Temporal lobe (tissue), 4 donors: ENCODE measurements at places on chromosomes 7 and 10. TPM values are rescaled to one million over a fixed set of nuclear protein-coding genes. Genes with fewer than 3 reads are reported as not detected.

HOXA10 gene
- total RNA-seq, result not detected

OR2A42 gene
- total RNA-seq, result not detected

ACTL6B gene
- 99.6 TPM for total RNA-seq

ACTR3C gene
- 4.2 TPM for total RNA-seq

BET1 gene
- 16.5 TPM for total RNA-seq

DDC gene
- 0.25 TPM for total RNA-seq

PTN gene
- 185 TPM for total RNA-seq

TUBAL3 gene
- not detected for total RNA-seq

CHST3 gene
- total RNA-seq, result 5.4 TPM

PRLHR gene
- total RNA-seq, result 2.0 TPM

TLL2 gene
- total RNA-seq, result 0.25 TPM

FFAR4 gene
- not detected for total RNA-seq

OGA gene
- 328 TPM for total RNA-seq

COL26A1 gene
- 12.0 TPM for total RNA-seq

MEPCE gene
- 16.7 TPM for total RNA-seq

CDHR1 gene
- total RNA-seq, result 4.2 TPM

EPHA1 gene
- total RNA-seq, result 0.49 TPM

PAPOLB gene
- total RNA-seq, result 0.74 TPM

CUBN gene
- 3.0 TPM for total RNA-seq

PANK1 gene
- 27.8 TPM for total RNA-seq

AKR1C2 gene
- total RNA-seq, result 21.9 TPM

LRIT1 gene
- total RNA-seq, result not detected

ADAP1 gene
- 32.0 TPM for total RNA-seq

GPR85 gene
- 131 TPM for total RNA-seq

ST8SIA6 gene
- 4.7 TPM for total RNA-seq

DMBT1 gene
- under 0.01 TPM for total RNA-seq

CELF2 gene
- total RNA-seq, result 129 TPM

SEC61G gene
- total RNA-seq, result 87.3 TPM

ERVW-1 gene
- not detected for total RNA-seq

CH25H gene
- 0.25 TPM for total RNA-seq
